Stimulated activated CD8-positive, alpha-beta memory T cell treated with anti-CD3 and anti-CD28 coated beads, Interleukin-12 subunit alpha, Interleukin-12 subunit beta, amount 100 ng/mL, for 4 hours (primary cell): ENCODE measurements at places on chromosomes 2 and 18.

DNA sequence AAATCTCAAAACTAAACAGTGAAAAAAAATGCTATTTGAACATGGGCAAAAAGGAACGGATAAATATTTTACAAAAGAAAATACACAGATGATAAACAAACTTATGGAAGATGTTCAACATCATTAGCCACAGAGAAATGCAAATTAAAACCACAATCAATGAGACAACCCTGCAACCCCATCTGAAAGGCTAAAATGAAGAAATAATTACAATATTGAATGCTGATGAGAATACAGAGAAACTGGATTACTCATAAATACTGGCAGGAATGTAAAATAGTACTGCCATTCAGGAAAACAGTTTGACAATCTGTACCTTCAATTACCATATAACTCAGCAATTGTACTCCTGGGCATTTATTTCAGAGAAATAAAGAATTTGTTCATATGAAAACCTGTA lies 193.1 kb upstream of the UBE2E3 start:
- DNase-seq, result no peak

- no peak for DNase-seq
These were observed 82.2 kb downstream of the DYSF start for GRCh38 chr2:71535526-71535925.

DNA sequence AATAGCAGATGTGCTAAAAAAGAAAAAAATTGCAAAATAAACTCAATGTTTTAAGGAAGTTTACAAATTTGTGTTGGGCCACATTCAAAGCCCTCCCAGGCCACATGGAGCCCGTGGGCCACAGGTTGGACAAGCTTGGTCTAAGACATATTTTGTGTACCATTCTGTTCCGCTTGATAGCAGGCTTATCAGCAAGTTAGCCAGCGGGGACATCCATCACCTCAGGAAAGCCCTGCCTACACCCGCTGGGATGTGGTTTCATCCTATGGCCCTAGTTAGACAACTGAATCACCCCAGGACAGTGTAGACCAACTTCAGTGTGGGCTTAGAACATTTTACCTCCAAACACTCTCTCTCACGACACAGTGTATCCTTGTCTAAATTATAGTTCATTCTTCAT lies 32.6 kb downstream of the CD8B2 start:
- DNase-seq, result no peak

DNA sequence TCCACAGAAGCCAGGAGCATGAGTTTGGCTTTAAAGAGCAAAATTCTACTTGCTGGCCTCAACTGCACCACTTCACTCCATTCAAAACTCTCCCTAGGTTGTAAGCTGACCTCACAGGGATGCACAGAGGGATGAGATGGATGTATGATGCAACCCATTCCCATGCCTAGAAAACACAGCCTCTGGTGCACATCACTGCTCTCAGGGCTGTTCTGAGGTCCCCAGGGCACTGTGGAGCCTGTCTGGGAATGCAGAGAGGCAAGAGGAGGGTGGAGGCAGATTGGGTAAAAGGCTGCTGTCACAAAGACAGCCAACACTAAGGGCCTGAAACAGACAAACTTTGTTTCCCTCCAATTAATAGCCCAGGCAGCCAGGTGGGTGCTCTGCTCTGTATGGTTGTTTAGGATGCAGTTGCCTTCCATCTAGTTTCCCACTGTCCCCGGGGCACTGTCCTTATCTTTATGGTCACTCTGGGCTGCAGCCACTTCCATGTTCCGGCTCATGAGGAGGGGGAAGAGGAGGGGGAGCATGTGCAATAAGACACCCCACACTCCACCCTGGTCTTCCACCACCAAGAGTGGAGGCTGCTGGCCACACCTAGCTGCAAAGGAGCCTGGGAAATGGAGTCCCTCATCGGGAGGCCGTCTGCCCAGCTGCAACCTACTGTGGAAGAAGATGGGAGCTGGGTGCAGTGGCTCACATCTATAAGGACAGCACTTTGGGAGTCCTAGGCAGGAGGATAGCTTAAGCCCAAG lies 7.0 kb downstream of the GPR45 start:
- DNase-seq, result no peak

- no peak for DNase-seq
These were observed 387.0 kb upstream of the CDH19 start for GRCh38 chr18:66990909-66991308.

DNA sequence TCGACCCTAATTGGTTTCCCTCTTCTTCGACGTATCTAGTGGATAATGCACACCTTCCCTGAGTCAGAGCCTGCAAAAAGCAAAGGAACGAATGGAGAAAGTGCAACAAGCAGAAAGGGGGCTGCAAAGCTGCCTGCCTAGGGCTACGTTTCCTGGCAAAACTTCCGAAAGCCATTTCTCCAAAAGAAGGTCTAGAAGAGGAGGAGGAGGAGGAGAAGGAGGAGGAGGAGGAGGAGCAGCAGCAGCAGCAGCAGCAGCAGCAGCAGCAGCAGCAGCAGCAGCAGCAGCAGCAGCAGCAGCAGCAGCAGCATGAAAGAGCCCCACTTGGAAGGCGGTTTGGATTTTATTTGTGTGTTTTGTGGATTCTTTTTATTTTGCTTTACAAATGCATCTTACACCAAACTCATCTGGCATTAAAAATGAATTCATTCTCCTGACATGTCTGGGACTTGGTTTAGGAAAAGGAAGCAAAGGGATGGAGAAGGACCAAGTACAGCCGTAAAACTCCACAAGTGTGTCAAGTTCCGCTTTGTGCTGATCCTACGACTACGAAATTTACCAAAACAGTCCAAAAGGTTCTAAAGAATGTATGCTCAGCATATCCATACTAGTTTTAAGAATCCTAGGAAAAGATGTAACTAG lies 2.0 kb downstream of the TCF4 start:
- DNase-seq, result no peak
